SW 1271 (cell line): ENCODE measurements at places on chromosomes 11 and 22.
A peak's percentile ranks its signal among the peaks of the same experiment; 100 is the strongest.

GRCh38 chr11:35523331-35523768 lies 2.1 kb downstream of the PAMR1 start:
- DNase-seq, result no peak

GRCh38 chr11:44300844-44301563 lies 8.9 kb downstream of the ALX4 start:
- DNase-seq, result no peak

GRCh38 chr11:118148856-118149255 lies 3.8 kb downstream of the SCN4B start:
- no peak for DNase-seq

DNA sequence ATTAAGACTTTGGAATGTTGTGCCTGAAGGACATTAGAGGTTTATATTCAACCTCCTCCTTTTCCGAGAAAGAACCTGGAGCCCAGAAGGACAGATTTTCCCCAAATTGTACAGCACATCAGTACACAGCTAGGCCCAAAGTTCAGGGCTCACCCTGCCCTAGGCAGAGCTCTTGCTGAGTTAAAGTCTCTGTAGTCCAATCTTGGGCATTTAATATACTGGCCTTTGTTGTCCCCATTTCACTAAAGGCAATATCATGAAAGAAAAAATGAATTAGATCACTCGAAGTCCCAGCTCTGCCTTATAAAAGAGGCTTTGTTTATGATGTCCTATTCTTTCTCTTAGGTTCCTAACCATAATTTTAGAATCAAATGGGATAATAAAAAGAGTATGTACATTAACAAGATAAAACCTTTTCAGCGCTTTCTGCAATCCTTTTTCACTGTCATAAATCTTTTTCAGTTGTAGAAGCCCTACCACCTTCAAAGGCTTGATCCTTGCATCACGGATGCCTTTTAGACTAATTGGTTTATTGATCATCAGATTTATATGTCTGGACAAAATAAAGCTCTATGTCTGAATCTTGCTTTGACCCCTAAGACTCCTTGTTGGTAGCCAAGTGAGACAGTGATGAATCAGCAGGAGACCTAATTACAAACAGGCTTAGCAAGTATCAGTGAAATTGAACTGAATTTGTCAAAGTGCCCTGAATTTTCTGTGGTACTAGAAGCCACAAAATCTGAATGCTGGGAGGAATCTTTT lies 39.8 kb downstream of the RELT start:
- no peak for DNase-seq

- no peak for DNase-seq
Observed at GRCh38 chr22:17007852-17008731, at the start of gene GAB4. Gene GAB4, minus strand, starts transcription at chr22:17008222. Its CDS starts 108 bp downstream, at chr22:17008114.

DNA sequence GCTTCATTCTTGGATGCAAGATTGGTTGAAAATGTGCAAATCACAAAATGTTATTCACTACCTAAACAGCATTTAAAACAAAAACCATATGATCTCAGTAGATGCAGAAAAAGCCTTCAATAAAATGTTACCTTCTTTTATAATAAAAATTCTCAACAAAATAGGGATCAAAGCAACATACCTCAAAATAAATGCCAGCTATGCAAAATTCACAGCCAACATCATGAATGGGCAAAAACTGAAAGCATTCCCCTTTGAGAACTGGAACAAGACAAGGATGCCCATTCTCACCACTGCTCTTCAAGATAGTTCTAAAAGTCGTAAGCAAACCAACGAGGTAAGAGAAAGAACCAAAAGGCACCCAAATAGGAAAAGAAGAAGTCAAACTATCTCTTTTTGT lies 2.0 kb downstream of the OR5AK2 start:
- DNase-seq, result no peak

DNA sequence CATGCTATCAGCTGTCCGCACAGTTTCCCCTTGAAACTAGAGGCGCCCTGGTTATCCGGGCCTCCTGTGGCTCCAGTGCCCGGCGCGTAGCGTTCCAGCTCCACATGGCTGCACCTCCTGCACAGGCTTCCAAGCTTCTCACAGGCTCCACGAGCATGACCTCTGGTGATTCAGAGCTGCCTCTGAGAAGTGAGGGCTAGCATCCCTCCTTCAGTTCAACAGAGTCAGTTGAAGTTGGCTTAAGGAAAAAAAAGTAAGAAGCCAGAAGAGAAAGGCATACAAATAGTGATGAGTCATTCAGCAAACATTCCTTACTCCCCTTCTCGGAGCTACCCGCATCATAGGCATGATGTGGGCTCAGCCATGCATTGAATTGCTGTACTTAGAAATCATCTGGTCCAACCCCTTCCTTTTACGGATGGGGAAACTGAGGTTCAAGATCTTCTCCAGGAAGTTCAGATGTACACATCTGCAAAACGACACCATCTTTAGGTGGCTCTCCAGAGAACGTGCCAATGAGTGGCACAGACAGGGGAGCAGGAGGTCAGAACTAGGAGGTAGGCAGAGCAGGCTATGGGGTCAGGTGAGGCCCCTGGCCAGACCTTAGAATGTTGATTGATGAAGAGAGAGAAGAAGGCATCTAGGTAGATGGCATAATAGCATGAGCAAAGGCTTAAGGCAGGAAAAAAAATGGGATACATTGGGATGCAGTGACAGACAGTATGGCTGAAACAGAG lies 216.3 kb upstream of the TBCEL start:
- peak; percentile 4 for DNase-seq

- no peak for DNase-seq
Observed at GRCh38 chr11:93549976-93550375, 6.8 kb upstream of the SMCO4 start.

GRCh38 chr11:83908298-83908856 lies 622.2 kb upstream of the CCDC90B start:
- no peak for DNase-seq

- DNase-seq, result no peak
Observed at GRCh38 chr22:39135092-39135896, 17.2 kb downstream of the CBX7 start.

DNA sequence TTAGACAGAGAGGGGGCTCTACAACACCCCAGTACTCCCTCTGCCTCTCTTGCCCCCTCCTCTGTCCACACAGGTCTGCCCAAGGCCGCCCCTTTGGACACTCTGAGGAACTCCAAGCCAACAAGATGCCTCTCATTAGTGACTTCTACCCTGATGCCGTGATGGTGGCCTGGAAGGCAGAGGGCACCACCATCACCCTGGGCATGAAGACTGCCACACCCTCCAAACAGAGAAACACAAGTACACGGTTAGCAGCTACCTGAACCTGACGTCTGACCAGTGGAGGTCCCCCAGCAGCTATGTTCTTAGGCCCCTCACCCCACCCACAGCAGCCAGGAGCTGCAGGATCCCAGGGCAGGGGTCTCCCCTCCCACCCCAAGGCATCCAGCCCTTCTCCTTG lies 125.1 kb downstream of the MED15 start:
- no peak for DNase-seq

DNA sequence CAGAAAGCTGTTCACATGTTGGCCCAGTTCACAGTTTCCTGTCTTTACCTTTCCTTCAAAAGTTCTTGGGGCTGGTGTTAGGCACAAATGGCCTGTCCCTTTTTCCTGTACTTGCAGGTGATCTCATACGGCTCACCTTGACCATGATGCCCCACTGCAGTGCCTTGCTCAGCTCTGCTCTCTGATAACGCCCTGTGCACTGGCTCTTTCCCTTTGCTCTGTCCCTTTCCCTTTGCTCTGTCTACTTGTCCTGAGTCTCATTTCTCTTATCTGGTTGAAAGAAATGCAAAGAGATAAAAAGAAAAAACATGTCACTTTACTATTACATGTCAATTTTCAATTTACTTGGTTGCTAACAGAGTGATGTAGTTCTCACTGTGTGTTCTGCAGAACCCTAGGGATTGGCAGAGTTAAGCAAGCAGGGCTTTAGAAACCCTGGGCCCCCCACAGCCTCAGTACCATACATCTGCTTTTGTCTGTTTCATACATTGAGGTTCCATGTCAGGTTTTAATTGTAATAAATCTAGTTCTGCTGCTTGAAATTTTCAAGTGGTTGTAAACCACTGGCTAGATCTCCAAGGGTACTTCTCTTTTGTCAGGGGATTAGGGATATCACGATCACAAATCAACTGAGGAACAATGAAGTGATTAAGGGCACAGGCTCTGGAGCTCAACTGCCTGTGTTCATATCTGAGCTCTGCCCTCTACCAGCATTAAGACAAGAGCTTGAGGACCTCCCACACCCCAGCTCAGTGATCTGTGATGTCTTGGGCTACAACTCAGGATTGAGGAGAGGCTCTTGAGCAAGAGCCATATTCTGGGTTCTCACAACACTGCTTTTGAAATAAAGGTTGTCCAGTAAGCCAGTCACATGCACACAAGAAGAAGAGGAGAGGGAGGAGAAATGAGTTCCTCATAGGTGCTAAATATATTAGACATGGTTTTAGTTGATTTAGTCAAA lies 16.3 kb upstream of the SORL1 start:
- no peak for DNase-seq

- no peak for DNase-seq
Observed at GRCh38 chr22:25131198-25131887, 68.3 kb upstream of the CRYBB3 start.

DNA sequence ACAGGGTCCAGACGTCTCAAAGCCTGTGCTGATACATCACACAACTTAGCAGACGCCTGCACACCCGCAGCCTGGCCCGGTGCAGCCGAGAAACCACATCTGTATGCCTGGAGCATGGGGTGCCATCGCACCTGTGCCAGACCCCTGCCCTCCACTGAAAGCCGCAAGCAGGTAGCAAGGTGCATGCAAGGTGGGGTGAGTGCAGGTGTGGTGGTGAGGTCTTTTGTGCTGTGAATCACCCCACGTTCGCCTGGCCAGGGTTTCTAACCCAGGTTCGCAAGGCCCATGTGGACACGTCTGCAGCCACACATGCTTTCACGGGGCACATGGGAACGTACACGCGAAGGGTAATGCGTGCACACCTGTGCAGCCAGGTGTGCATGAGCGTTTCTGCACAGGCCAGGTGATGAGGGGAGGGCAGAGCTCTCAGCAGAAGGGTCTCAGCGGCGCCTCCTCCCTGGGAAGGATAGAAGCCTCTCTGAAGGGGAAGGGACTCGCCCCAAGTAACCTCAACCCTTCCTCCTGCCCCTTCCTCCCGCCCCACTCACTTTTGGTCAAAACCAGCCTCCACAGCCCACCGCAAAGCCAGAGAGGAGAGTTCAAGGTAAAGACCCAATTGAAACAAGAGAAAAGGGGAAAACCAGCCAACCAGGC lies 19.5 kb downstream of the CBX7 start:
- DNase-seq, result no peak

- peak; percentile 36 for DNase-seq
Observed at GRCh38 chr11:13338019-13338426, 60.4 kb downstream of the BMAL1 start.

DNA sequence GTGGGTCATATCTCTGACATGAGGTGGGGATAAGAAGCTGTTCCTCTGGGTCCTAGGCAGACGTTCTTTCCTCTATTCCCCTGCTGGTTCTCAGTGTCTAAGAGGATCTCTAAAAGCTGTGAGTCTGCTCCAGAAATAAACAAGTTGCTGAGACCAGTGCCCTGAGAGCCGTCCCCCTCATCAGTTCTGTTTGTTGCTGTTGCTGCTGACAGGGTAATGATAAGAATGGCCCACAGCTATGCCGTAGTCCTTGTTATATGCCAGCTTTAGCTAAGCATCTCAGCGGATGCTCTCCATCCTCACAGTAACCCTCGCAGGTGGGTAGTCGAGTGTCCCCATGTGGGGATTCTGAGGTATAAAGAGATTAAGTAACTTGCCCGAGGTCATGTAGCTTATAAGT lies 23.5 kb upstream of the ST14 start:
- no peak for DNase-seq

GRCh38 chr11:106098893-106099553 lies 21.6 kb downstream of the AASDHPPT start:
- no peak for DNase-seq

DNA sequence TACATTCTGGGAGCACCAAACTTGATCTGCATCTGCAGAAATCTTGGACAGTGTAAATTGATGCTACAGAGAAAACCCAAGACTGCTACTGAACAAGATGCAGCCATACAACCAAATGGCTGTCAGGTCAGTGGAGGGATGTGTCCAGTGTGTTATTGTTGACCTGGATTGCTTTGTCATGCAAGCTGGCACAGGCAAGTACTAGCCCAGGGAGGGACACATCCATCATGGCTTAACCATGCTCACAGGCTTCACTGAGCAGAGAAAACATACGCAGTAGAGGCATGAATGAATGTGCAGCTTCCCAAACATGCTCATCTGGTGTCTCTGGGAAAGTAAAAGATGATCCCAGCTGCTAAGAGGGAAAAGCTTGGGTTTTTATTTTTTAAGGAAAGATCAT lies 93.6 kb downstream of the MTNR1B start:
- DNase-seq, result no peak

DNA sequence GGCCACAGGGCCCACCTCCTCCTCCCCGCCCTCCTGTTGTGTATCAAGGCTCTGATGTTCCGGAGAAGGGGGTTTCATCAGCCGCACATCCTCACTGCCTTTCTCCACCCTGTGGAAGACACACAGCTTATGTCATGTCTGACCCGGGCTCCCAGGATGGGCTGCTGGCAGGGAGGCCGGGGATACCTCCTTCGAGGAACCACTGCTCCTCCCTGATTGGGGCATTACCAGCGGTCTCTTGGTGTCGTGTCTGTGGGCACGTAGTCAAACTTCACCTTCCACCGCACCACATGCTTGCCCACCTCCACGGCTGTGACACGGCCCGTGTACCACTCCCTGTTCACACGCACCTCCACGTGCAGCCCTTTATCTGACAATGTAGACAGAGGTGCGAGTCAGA lies 35.9 kb downstream of the MORC2 start:
- no peak for DNase-seq

DNA sequence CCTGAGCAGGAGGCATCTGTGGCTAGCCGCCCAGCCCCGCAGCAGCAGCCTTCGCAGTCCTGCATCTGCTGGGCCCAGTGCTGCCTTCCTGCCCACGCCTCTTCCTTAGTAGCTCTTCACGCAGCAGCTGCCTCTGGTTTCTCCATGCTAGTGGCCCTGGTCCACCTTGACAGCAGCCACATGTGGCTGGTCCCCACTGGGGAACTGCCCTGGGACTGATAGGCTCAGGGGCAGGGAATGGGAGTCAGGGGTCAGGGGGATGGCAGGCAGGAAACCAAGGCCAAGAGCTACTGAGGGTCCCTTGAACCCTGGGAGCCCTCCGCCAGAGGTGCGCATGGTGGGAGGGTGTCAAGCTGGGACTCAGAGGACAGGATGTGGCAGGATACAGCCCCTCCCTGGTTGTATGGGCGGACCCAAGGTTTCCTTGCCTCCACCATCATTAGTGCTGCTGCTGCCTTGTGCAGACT lies 99.4 kb upstream of the PITPNB start:
- no peak for DNase-seq

DNA sequence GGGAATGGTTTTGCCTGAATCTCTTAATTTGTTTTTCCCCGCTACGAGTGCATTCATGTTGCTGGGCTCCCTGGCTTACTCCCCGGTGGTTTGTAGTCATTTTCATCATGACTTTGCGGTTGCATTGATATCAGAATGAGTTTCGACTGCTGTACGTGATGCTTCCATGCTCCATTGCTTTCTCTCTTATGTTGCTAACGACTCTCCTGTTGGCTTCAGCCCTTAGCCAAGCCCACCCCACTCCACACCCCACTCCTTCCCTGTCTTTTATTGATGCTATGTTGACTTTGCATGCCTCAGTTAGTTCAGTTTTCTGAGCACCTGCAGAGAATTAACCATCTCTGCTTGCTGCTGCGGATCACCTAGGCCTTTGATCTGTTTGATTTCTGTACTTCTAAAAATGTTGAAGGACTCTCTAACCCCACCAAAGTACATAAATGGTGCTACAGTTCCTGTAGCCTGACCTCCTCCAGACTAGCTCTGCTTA lies 65.3 kb downstream of the ARFGAP2 start:
- DNase-seq, result no peak
